ENCODE measurements at places on chromosomes 4 and X.
A peak's percentile ranks its signal among the peaks of the same experiment; 100 is the strongest.

DNA sequence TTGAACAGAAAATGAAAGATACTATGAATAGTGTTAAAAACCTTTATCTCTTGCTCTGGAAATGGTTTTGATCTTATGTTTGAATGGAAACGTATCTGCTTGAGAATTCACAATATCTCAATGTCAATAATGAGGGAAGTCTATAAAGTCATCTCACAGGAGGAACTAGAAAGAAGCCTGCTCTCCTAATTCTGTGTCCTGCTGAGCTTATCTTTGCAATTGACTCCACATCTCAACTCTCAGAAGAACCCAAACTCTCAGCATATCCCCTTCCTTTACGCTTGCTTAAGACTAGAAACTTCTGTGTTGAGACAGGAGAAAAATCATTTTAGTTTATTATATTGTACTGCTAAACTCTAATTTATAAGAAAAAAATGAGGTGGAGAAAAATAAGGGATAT is 8.3 kb upstream of the PF4V1 start:
- DNase-seq, result no peak

GRCh38 chr4:155339999-155340398 is 36.8 kb downstream of the MAP9 start:
- DNase-seq, result no peak

- DNase-seq, result no peak
Measured at GRCh38 chrX:153443476-153444332, 2.2 kb downstream of the TREX2 start.

DNA sequence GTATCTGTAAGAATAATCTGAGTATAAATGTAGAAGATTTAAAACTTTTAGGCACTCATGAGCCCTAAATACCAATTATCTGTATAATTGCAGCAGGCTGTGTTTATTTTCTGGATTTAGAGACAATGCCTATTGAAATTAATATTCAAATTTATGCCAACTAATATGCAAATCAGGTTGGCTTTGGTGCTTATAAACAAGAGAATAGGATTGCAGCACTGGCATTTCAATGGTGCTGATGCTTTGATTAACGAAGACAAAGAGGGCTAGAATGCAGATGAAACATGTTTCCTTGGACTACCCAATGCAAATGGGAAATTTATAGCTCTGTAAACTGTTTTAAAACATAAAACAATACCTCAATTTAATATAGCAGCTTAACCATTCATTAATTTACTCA is 70.7 kb upstream of the GATB start:
- no peak for DNase-seq

- DNase-seq, result no peak
Measured at GRCh38 chrX:119607018-119607389, 780 bp upstream of the NKRF start.

- no peak for DNase-seq
Measured at GRCh38 chr4:101104312-101105052, 242.8 kb downstream of the PPP3CA start.

DNA sequence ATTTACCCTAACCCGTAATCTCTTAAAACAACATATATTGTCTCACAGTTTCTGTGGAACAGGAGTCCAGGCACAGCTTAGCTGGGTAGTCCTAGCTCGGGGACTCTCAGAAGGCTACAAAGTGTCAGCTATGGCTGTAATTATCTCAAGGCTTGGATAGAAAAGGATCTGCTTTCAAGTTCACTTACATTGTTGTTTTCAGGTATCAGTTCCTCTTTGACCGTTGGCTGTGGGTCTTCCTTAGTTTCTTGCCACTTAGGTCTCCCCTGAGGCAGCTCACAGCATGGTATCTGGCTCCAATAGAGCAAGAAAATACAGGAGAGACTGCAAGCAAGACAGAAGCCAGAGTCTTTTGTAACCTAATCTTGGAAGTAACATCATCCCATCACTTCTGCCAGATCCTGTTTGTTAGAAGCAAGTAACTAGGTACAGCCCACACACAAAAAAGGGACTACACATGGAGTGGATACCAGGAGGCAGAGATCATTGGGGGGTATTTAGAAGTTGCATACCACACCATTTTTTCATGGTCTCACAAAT is 137.0 kb downstream of the MAGEB5 start:
- no peak for DNase-seq

DNA sequence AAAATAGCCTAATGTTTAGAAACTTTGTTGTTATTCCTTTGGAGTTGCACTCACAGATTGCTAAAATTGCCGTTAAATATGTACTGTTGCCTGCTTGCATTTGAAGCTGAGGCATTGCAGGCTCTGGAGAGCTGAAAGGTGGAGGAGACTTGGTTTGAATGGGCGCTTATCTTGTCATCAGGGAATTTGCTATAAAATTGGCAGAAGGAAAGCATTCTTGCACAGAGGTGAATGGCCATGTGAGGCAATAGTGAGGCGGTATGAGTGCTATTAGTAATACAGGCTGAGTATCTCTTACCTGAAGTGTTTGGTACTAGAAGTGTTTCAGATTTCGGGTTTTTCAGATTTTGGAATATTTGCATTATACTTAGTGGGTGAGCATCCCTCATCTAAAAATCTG is 41.3 kb downstream of the TRAPPC11 start:
- no peak for DNase-seq

- DNase-seq, result no peak
Measured at GRCh38 chr4:2733001-2733843, 22.9 kb downstream of the TNIP2 start.

DNA sequence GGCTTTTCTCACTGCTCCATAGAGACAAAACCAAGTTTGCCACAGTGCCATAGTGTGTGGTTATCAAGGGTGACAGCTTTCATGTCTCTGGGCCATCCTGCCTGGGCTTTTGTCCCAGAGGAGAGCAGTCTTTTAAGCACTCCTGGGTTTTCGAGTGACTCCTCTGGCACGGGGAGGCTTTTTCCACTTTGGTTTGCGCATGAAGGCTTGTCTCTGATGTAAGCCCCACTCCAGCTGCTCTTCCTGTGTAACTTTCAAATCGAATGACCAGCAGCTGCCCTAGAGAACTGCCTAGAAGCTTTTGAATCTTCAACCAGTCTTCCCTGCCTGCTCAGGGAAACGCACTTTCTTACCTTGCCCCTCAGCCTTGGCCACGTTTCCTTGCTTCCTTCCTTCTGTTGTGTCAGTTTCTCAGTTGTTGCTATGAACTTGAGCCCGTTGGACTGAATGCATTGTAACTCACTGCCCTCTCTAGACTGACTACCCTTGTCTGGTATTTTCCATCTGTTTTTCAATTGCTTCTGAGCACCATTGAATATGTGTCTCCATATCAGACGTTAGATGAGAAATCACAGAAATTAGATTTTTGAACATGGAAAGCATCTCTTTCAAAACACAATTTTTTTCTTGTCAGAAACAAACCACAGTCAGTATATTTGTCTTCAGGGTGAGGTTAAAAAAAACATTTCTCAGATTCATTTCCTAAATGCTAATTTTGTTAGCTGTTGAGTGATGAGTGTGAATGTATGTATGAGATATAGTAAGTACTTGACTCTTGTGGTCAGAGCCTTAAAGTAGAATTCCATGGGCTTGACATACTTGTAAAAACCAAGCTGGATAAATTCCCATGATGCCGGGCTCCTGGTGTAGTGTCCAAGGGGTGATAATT is 45.3 kb downstream of the SLC9A6 start:
- DNase-seq, result no peak

GRCh38 chrX:38627683-38628082 is 66.3 kb downstream of the TSPAN7 start:
- no peak for DNase-seq

GRCh38 chr4:30802622-30803323 is 82.6 kb downstream of the PCDH7 start:
- no peak for DNase-seq

DNA sequence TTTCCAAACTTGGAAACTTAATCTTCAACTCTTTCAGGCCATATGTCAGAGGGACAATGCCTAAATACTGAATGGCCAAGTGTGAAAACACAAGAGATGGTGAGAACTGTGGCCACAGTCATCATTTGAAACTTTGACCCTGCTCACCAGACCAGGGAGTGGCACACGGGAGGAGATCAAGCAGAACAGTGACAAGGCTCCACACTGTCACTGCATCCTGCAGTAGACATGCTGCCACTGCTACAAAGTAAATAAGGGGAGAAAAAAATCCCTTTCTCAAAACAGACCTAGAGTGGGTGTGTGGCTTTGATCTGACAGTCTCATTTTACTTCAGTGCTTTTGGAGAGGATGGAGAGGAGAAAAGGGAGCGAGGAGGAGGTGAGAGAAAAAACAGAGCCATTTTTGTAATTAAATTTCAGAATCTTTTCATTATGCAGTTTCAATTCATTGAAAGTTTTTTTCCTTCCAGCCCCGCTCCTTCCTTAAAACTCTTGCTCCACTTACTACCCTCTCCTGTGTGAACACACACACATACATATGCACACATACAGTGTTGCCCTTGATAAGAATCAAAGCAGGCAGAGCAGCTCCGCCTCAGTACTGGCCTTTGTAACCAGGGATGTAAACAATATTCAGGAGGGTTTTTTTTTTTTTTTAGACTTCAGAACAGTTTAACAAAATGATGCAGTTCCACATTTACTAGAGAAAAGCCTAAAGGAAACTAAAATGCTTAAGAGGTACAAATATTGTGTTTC is 34.4 kb downstream of the NEXMIF start:
- no peak for DNase-seq

GRCh38 chr4:127622921-127623796 is 9.6 kb upstream of the INTU start:
- DNase-seq, result no peak

DNA sequence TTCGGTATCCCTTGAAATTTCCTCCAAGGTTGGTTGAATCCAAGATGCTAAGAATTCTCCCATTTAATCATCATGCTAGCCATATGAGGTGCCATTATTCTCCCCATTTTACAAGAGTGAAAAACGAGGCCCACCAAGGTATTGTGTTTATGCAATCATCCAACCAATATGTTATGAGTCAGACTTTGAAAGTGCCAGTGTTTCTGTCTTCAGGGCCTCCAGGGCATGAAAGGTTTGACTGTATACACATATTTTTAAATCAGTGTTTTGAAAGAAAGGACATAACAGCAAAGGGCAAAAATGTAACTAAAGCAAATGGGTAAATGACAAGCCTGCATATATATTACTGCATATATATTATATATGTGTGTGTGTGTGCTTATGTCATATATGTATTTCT is 541.2 kb upstream of the SMIM31 start:
- no peak for DNase-seq

- DNase-seq, result no peak
Measured at GRCh38 chrX:90040807-90041206, 119.1 kb downstream of the TGIF2LX start.

- DNase-seq, result peak; percentile 52
Measured at GRCh38 chrX:48938721-48939425, 18.5 kb downstream of the OTUD5 start.

- no peak for DNase-seq
Measured at GRCh38 chrX:94256396-94256795, 582.4 kb downstream of the FAM133A start.

- DNase-seq, result no peak
Measured at GRCh38 chr4:123623611-123624010, 227.0 kb downstream of the SPRY1 start.

- no peak for DNase-seq
Measured at GRCh38 chr4:47238667-47239066, 207.3 kb downstream of the GABRB1 start.

DNA sequence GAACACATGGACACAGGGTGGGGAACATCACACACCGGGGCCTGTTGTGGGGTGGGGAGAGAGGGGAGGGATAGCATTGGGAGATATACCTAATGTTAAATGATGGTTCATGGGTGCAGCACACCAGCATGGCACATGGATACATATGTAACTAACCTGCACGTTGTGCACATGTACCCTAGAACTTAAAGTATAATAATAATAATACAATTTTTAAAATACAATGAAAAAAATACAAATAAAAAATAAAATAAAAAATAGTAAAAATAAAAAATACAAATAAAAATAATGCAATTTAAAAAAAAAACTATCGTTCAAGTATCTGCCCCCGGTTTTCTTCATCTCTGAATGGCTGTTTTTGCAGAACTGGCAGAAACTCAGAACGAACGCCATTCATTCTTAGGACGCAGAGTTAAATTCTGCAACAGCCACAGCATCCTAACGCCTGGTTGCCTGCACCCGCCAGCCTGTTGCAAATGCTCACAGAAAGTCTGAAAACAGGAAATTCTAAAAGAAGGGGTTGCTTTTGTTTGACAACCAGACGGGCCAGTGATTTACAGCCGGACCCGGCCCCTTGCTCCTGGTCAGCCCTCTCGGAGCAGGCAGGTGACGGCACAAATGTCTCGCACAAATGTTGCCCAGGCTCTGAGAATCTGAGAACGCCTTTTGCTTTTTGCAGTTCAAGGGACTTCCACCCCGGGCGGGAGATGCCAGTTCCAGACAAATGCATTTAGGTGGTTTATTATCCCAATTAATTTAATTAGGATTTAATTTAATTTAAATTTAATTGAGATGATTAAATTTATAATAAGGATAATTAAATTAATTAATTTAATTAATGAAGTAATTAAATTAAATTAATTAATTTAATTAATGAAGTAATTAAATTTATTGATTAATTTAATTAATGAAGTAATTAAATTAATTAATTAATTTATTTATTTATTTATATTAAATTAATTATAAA is 47.8 kb downstream of the CRLF2 start:
- DNase-seq, result no peak

- no peak for DNase-seq
Measured at GRCh38 chr4:86058621-86059020, 301.2 kb downstream of the MAPK10 start.

- DNase-seq, result no peak
Measured at GRCh38 chr4:41408859-41409593, 128.9 kb upstream of the LIMCH1 start.

GRCh38 chrX:23742174-23742696 is 841 bp downstream of the ACOT9 start:
- no peak for DNase-seq

DNA sequence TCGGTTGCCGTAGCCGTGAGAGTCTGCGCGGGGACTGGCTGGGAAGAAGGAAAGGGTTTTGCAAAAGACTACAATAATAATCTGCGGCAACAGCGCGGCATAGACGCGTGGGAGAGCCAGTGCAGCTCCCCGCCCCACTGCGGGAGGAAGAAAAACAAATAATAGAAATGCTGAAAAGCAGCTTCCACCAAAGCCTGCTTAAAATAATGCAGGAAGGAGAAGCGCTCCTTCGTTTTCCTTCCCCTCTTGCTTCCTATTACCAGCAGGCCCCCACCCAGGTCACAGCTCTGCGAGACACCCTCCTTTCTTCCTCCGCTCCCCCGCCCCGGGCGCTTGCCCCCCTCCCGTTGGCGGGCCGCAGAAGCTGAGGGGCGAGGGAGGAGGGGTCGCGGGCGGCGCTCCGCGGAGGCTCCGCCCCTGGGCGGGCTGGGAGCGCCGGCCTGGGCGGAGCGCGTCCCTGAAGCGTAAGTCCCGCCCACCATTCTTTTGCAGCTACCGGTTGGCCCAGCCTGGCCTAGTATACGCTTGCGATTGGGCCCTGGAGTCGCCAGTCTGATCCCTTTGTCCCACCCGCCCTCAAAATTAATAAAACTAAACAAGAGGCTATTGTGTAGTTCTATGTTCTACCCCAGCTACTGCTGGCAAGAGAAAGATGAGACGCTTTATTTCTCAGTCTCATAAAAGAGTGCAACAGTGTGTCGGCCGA is 636 bp upstream of the AMOT start:
- peak; percentile 20 for DNase-seq

- no peak for DNase-seq
Measured at GRCh38 chr4:149187726-149188125, 627.9 kb downstream of the IQCM start.

GRCh38 chr4:34767407-34767806 is 1476.9 kb downstream of the ARAP2 start:
- DNase-seq, result no peak
